ENCODE measurements at places on chromosomes 11 and 22. TPM values are rescaled to one million over a fixed set of nuclear protein-coding genes. Genes with fewer than 3 reads are reported as not detected.

Gene C11orf86
- total RNA-seq = not detected

Gene APOA5
- total RNA-seq = not detected

Gene RIMBP3B
- not detected for total RNA-seq

Gene SERHL2
- total RNA-seq = 1.4 TPM

Gene LRRC55
- total RNA-seq = not detected

Gene CDCA5
- total RNA-seq = 25.9 TPM

Gene RTN4RL2
- 0.31 TPM for total RNA-seq

Gene ACR
- not detected for total RNA-seq

Gene OR8G5
- total RNA-seq = not detected

Gene TMEM191B
- not detected for total RNA-seq

Gene RBFOX2
- total RNA-seq = 92.4 TPM

Gene IL18
- 31.6 TPM for total RNA-seq

Gene MLC1
- total RNA-seq = not detected

Gene ASRGL1
- not detected for total RNA-seq

Gene PNPLA5
- not detected for total RNA-seq

Gene SLC22A9
- not detected for total RNA-seq

Gene P4HA3
- total RNA-seq = 1.1 TPM

Gene OR52E1
- total RNA-seq = not detected

Gene P2RX6
- 0.39 TPM for total RNA-seq

Gene OR51A2
- not detected for total RNA-seq

Gene CD81
- 131 TPM for total RNA-seq

Gene SYCE3
- total RNA-seq = not detected

Gene TUBA8
- total RNA-seq = not detected

Gene EHBP1L1
- 55.5 TPM for total RNA-seq

Gene OR10A2
- not detected for total RNA-seq

Gene ARHGAP8
- total RNA-seq = 15.6 TPM

Gene NDUFV1
- 284 TPM for total RNA-seq

Gene GLYATL1
- 0.19 TPM for total RNA-seq

Gene SLC17A6
- total RNA-seq = not detected

Gene NFAM1
- total RNA-seq = not detected

Gene DDIAS
- total RNA-seq = 4.7 TPM

Gene KRTAP5-11
- not detected for total RNA-seq

Gene PRDM11
- 8.6 TPM for total RNA-seq

Gene RAG2
- not detected for total RNA-seq

Gene KRTAP5-9
- total RNA-seq = not detected

Gene CBX7
- 1.1 TPM for total RNA-seq

Gene NAALAD2
- total RNA-seq = not detected

Gene EHF
- total RNA-seq = 29.1 TPM

Gene FAM111B
- 2.3 TPM for total RNA-seq

Gene ST14
- total RNA-seq = 85.2 TPM

Gene UCP3
- total RNA-seq = not detected

Gene MUC6
- total RNA-seq = not detected

Gene NRGN
- total RNA-seq = 0.15 TPM

Gene ZNF280A
- not detected for total RNA-seq
